ENCODE measurements at places on chromosomes 7 and 10. TPM values are rescaled to one million over a fixed set of nuclear protein-coding genes. Genes with fewer than 3 reads are reported as not detected.

Gene ATOH7
- 1.4 TPM for total RNA-seq

Gene PLEKHS1
- not detected for total RNA-seq

Gene TIAL1
- 58.8 TPM for total RNA-seq

Gene WNT2
- 0.16 TPM for total RNA-seq

Gene ASZ1
- total RNA-seq = not detected

Gene LIPN
- total RNA-seq = not detected

Gene ZNF425
- 5.1 TPM for total RNA-seq

Gene BTRC
- total RNA-seq = 29.9 TPM

Gene BMPER
- total RNA-seq = 4.5 TPM

Gene CTAGE8
- total RNA-seq = not detected

Gene ABCB4
- 0.47 TPM for total RNA-seq

Gene WIPF3
- 5.6 TPM for total RNA-seq

Gene MAT1A
- total RNA-seq = not detected

Gene AKR1C1
- 36.8 TPM for total RNA-seq

Gene CFAP43
- 16.7 TPM for total RNA-seq

Gene MIOS
- total RNA-seq = 86.4 TPM

Data from occipital lobe (tissue), 3 donors.